ENCODE measurements at places on chromosomes 11 and 22.

DNA sequence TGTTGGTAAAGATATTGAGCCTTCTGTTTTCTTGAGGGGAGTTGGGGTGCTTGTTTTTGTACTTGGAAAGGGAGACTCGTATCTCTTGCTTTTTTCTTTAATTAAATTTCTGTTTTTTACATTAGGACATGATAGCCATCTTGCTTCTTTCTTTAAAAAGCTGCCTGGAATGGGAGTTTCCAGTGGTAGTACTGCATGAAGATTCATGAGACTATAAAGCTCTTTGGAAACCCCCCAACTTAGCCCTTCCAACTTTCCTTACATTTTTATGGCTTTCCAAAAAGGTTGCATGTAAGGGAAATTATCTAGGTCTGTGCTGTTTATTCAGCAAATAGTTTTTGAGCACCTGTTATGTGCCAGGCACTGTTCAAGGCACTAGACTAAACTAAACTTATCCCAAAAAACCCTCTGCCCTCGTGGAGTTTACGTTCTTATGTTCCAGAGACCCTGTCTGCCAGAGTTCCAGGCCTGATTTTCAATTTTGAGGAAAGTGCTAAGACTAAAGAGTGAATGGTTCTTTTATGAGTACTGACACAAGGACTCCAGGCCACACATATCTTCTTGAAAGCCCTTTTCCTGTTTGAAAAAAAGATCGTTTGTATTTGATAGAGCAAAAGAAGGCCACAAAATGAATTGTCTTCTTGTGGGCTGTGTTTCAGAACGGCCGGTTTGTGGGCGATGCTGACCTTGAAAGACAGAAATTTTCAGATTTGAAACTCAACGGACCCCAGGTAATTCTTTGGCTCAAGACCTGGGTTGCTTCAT, 31.9 kb downstream of the CTNND1 start:
- DNase-seq, result no peak

DNA sequence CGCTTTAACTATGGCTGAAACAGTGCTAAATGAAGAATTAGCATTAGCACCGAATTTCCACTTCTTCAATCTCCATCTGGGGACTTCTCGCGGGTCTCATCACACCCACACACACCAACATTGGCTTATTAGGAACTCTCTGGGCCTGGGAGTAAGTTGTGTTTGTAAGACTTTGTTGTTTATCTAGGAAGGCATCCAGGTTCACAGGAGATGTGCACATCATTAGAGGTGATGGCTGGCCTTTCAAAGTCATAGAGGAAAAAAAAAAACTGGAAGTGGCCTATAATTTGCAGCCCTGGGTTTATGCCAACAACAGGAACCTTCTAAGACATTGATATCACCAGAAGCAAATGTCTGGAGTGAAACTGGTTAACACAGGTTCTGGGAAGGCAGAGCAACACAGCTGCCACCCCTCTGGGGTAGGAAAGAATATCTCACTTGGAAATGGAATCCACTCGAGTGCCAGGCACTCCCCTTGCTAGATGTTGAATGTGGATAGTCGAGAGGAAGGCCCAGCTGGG, 84.5 kb downstream of the TRAF6 start:
- DNase-seq, result no peak

DNA sequence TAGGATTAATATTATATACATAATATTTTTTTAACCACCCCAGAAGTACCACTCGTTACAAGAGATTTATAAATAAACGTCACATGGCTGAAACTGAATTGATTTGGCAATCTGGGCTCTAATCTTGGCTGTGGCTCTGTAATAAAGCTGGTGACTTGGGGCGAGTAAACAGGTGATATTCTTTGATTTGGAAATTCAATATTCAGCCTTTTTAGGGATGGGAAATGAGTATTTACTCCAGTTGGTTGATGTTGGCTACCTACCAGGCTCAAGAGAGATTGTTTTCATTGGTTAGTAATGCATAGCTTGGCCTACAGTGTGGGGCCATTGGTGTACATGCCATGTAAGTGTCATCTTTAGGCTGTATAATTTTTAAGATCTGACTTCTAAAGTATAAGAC, 117.7 kb upstream of the SORL1-AS1 start:
- no peak for DNase-seq

GRCh38 chr22:20777420-20778177, 3.7 kb downstream of the SERPIND1 start:
- no peak for DNase-seq

DNA sequence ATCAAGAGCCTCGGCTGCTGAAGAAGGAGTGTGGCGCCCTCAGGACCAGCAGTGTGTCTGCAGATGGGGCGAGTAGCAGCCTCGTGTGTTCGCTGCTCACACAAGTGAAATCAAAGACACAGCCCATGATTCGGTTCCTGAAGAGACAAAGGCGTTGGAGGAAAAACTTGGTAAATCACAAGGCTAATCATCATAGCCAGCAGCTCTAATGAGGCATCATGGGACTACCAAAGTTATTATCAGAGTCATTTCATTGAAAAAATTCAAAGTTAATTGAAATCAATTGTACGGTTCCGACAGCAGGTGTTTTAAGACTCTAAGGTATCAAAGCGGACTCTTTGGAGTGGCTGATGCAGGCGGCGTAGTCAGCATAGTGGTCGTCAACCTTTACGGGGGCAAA, 9.5 kb downstream of the PHF21B start:
- DNase-seq, result no peak

DNA sequence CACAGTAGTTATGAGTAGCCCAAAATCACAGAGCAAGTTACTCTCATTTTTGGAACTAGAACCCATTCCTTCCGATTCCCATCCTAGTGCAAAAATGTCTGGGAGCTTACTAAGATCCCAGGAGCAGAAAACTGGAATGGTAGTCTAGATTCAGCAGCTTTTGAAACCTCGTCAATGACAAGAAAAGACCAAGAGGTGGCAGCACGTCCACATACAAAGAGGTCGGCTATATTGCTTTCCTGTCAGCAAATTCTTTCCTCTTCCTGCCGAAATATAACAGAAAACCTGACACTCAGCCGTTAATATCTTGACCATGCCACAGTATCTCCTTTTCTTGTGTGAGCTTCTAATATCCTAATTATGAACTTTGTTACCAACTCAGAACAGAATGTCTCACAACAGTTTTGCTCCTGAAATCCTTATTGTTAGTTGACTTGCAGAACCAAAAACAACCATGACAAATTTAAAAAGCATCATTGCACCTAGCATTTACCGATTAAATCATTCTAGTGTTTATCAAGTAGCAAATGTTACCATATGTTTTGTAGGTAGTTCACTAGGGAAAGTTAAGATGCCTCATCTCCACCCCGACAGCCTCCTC, 92.8 kb upstream of the OR9G4 start:
- no peak for DNase-seq

GRCh38 chr22:50531546-50531961, 1.7 kb upstream of the TYMP start:
- peak; percentile 71 for DNase-seq

Measured in RWPE2 (cell line).